ELF-1 (cell line): ENCODE measurements at places on chromosomes 2 and 18.

- no peak for DNase-seq
Measured at GRCh38 chr2:57536535-57537231, 509.9 kb upstream of the VRK2 start.

DNA sequence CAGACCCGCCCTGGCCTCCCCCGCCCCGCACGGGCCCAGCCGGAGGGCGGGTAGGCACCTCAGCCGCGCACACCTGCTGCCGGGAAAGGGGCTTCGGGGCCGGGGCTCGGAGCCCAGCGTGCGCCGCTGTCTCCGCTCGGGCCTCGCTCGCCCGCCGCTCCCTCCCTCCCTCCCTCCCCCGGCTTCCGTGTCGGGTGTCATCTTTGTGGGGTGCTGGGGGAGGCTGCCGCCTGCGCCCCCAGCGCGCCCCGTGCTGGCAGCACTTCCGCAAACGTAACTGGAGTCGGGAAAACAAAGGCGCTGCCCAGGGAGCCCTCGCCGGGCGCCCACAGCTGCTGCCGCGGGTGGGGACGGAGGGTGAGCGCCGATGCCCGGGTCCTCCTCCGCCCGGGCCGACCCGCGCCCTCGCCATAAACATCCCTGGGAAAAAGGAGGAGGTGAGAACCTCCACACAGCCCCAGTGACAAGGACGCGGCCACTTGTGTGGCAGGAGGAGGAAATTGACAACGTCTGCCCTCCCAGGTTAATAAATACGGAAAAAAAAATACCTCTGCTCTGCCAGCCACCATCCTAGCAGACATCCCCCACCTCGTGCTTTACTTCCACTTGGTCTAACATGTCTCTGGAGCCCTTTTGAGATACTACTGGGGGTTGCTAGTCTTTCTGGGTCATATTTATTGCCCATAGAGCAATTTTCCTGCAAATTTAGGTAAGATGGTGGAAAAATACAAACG lies 550 bp downstream of the MFSD6 start:
- peak; percentile 14 for DNase-seq

DNA sequence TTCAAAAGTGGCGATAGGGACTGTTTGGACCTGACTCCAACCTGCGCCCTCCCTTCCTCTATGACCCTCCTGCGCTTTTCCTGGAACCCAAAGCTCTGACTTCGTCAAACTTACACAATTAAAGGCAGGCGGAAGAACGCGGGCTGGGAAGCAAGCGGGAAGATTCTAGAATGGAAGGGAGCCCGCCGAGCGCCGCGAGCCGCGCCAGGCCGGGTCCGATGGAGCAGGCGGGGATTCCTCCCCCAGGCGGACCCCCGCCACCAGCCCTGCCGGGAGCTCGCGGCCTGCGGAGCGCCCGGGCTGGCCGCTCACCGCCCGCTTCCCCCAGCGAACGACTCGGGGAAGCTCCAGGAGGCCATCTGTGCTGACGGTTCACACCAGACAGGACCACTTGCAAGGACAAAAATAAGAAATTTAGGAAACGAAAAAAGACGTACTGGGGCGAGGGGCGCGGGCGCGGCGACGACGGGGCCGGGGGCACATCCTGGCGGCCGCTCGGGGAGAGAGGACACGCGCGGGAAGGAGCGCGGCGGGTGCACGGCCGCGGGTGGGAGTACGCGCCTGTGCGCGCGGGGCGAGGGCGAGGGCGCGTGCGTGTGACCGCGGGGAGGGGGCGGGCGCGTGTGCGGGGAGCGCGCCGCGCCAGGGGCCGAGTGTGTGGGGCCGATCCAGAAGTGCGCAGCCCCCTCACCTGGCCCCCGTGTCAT lies 1.1 kb upstream of the SALL3 start:
- DNase-seq, result peak; percentile 66

DNA sequence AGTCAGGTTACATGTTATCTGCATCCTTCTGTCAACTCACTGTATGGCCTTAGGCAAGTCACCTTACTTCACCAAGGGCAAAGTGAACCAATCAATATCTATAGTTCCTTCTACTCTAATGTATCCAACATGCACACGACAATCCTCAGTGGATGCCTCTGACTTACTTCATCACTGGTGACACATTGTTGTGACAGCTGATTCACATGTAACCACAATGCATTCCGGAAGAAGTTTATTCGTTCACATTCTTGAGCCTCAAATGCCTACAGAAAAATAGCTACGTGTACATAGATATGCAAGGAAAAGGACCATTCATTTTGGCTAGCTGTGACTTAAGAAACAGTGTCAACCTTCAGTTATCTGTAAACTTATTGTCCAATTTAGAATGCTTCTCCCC lies 26.3 kb upstream of the EPG5 start:
- DNase-seq, result peak; percentile 10

- DNase-seq, result no peak
Measured at GRCh38 chr2:168312036-168312822, 64.8 kb upstream of the STK39 start.

DNA sequence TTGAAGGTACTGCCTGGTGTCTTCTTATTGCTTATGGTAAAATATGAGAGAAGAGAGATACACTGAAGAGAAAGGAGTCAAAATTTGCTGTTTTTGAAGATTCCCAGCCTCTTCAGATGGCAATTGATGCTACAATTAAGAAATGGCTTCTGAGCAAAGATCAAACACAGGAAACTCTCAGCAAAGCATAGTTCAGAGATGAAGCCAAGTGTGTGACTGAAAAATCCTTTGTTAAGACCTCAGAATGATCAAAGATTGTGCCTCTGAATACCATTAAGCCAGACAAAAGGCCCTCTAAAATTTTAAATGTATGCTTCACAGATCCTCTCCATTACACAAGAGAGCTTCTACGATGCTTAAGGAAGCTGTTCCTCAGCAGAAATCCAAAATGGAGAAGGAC lies 216.3 kb downstream of the UXS1 start:
- DNase-seq, result no peak

- peak; percentile 38 for DNase-seq
Measured at GRCh38 chr18:35490894-35491699, 6.7 kb downstream of the INO80C start.

DNA sequence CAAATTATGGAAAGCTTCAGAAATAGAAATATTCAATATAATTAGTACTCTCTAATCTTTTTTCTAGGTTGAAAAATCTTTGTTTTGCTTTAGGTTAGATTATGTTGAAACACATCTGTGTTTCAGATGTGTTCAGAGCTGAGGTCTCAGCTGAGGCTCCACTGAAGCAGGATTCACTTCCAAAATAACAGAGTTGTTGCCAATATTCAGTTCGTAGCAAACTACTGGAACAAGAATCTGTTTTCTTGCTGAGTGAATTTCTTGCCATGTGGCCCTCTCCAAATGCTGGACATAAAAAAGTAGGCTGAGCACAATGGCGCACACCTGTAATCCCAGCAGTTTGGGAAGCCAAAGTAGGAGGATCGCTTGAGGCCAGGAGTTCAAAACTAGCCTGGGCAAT lies 8.7 kb downstream of the PHOSPHO2 start:
- DNase-seq, result no peak

DNA sequence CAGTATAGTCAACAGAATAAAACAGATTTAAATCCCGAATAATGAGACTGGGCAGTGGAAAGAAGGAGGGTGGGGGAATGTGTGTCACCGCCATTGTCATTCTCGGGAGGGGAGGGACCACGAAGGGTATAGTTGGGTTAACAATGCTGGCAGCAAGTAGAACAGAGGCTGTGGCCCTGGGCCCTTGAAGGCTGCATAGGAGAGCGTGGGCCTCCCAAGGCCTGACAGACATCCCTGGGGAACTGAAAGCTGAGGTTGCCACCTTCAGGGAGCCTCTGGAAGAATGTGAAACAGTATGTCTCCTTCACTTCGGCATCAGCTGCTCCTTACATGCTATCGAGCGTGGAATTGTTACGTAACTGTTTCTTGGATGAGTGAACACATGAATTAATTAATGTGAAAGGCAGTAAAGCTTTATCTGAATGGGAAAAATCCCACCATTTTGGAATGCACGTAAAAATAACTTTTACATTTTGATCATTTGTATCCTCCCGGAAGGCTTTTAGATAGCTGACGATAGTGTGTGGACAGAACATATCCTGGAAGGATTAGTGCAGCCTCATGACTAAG lies 92.8 kb upstream of the TTC39C start:
- peak; percentile 23 for DNase-seq

DNA sequence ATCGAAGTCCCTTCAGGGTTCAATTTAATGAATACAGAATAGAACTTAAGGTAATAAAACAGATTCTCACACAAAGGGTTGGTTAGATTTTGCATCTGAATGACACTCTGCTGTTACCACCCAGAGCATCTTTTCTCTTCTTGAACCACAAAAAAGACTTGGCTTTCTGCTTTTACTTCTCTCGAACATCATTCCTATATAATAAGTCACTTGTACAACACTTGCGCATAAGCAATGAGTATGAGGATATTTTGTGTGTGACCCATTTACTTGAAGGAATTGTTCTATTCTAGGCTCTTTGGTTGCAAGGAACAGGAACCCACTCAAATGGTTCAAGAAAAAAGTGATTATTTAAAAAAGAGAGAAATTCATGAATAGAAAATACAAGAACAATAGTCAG lies 126.2 kb downstream of the NUP35 start:
- no peak for DNase-seq

- no peak for DNase-seq
Measured at GRCh38 chr2:176419591-176420071, 150.4 kb downstream of the MTX2 start.

GRCh38 chr2:238970553-238971081 lies 122.7 kb downstream of the TWIST2 start:
- DNase-seq, result peak; percentile 85
